Activated CD4-positive, CD25-positive, alpha-beta regulatory T cell treated with anti-CD3 and anti-CD28 coated beads, Interleukin-2, amount 50 U/mL, for 72 hours (primary cell): ENCODE measurements at places on chromosomes 5 and 9.

DNA sequence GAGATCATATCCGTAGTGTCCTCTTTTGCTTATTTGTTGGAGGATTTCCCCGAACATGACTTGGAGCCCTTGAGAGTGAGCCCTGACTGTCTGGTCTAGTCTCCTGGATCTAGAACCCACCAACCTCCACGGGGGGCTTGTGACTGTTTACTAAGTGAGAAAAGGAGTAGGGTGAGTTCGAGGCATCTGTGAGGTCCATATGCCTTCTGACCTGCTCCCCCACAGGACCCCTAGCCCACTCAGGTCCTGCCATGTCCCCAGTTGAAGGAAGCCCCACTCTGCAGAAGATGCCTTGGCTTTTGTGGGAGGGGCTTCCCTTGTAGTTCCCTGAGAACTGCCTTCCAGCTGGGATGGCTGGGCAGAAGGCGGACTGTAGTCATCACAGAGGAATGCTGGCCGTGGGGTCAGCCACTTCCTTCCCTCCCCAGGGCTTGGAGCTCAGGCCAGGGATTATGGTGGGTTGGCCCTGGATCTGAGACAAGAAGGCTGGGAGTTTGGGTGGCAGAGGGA is 7.0 kb upstream of the IRF1 start:
- no peak for DNase-seq

DNA sequence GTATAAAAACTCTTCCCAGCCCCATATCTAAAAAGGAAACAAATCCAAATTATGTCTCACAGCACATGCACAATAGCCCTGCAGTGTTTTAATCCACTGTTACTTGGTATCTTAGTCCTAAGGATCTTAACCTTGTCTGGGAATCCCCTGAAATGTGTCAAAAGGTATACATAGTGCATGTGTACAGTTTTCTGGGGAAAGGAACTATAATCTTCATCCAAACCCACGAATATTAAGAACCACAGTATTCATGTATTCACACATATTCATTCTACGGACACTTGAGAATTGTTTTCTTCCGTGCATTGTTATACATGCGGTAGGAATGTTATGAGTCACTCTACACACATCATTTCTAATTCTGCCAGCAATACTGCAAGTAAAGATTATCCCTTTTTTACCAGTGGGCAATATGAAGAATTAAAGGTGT is 47.8 kb upstream of the SNX2 start:
- DNase-seq: no peak

DNA sequence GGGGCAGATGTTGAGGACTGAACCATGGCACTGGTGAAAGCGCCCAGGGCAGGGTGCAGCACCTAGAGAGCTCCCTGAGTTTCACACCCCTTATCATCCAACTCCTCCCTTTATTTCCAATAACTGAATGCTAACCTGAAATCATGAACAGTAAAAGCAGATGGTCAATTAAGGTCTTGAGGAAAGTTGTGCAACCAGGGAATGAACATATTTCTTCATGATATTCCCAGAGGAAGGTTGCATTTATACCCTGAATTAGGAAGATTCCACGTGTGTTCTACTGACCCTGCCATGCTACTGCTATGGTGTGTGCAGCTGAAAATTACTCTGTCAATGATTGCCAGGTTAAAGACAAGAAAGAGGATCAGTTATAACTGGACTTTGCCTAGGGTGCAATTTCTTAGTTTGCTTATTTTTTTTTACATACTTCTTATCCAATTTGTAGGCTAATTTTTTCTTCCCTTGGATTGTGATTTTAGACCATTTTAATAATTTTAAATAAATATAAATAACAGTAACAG is 319.8 kb downstream of the SEMA5A start:
- no peak for DNase-seq

- DNase-seq: no peak
These were observed 4.6 kb upstream of the PHYHD1 start for GRCh38 chr9:128916204-128916603.

- no peak for DNase-seq
These were observed 58.5 kb upstream of the S1PR3 start for GRCh38 chr9:88932766-88933165.

- DNase-seq: no peak
These were observed 128.3 kb downstream of the GPBP1 start for GRCh38 chr5:57302164-57302563.

- DNase-seq: no peak
These were observed 73.0 kb downstream of the PTPDC1 start for GRCh38 chr9:94157050-94157801.

GRCh38 chr5:9782826-9783560 is 152.8 kb upstream of the TAS2R1 start:
- no peak for DNase-seq

DNA sequence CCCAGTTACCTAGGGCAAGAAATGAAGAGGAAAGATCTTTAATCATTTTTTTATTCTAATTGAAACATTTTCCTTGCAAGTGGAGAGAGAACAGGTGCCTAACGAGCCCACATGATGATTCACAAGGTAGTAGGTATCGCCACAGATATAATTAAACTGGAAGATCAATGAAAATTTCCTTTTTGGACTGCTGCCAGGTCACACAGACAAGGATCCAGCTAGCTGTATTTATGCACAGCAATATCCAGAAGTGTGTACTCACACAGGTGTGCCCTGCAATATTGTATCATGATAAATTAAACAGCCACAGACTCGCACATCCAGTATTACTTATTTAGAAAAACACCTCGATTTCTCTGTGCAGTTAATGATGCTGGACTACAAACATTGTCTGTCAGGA is 294.0 kb upstream of the SMARCA2 start:
- DNase-seq: no peak

- DNase-seq: no peak
These were observed 113.8 kb downstream of the TRIM32 start for GRCh38 chr9:116800885-116801284.

GRCh38 chr5:139745132-139745799 is 50.3 kb upstream of the PSD2 start:
- DNase-seq: no peak

GRCh38 chr5:14946815-14947620 is 75.4 kb upstream of the ANKH start:
- no peak for DNase-seq

GRCh38 chr9:76902395-76902794 is 3.5 kb downstream of the PRUNE2 start:
- DNase-seq: no peak

DNA sequence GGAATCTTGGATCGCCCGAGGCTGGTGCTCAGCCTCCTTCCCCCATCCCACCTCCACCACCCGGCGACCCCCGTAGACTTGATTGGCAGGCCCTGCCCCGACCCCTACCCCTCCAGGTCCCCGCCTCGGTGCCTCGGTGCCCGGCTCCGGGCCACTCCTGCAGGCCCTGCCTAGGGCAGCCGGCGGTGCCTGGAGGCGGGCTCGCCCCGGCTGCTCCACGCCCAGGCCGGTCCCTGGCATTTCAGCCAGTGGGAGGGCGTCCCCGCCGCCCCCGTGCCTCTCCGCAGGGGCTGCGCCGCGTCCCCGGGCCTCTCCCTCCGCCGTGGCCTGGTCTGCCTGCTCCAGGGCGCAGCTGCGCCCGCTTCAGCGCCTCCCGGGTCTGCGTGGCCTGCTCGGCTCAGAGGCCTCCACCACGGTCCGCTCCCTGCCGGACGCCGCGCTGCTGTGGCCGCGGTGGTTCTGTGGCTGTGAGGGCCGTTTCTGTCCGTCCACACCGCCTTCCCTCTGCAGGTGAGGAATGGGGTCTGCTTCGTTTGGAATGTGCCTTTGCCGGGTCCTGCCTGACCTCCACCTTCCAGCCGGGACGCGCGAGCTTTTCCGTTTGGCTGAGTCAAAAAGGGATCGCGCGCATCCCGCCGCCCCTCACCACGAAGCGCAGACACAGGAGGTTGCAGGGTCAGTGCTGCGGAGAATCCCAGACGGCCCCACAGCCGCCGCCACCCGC is 48.3 kb upstream of the IRX4 start:
- DNase-seq: no peak

DNA sequence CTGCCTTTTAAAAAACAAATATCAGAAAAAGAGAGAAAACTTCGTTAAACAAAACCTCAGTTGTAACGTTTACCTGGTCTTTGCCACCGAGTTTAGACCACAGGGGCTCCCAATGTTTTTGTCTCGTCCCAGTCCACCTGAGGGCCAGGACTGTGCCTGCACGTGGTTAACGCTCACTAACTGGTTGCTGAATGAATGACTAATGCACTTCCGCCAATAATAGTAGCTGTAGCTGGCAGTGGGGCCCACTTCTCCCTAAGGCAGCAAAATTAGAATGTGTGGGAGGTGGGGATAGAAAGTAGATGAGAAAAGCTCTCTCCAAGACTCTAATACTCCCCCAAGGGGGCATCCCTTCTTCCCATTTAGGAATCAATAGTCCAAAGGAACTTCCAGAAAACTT is 29.1 kb upstream of the MED27 start:
- DNase-seq: no peak

GRCh38 chr9:91362051-91362611 is 413 bp upstream of the AUH start:
- no peak for DNase-seq

- no peak for DNase-seq
These were observed 560 bp downstream of the SCAI start for GRCh38 chr9:125142560-125143376.

DNA sequence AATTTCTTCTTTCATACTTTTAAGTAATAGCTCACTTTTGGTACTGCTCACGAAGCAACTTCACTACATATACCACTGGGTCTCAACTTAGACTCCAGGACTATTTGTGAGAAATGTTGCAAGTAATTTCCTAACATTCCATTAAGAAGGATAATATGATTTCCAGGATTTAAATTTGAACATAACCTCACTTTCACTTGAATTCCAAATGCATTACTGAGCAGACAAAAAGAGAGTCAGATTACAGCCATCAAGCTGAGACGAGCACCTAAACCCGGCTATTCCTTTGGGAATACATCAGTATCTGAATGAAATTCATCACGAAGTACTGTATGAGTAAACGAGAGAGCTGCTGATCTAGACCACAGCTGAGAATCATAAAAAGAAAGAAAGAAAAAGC is 47.3 kb downstream of the LIFR start:
- DNase-seq: no peak

DNA sequence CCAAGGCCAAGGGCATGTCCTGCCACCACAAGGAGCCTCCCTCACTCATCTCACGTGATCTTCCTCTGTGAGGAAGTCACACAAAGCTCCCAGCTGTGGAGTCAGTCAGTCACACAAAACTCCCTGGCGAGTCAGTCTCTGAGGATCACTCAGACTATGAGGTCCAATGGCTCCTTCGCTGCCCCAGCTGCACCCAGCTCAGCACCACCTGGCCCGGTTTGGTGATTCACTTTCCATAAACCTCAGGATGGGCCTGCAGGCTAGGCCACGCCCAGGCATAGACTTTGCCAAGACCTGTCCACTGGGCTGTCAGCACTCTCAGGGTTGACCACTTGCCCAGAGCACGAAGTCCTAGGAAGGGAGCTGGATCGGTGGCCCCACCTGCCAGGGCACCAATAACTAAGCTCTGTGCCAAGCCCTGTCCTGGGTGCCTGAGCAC is 233.8 kb downstream of the HSPA4 start:
- no peak for DNase-seq

- DNase-seq: peak; percentile 89
These were observed 2.4 kb upstream of the TRIM7 start for GRCh38 chr5:181207214-181207959.

DNA sequence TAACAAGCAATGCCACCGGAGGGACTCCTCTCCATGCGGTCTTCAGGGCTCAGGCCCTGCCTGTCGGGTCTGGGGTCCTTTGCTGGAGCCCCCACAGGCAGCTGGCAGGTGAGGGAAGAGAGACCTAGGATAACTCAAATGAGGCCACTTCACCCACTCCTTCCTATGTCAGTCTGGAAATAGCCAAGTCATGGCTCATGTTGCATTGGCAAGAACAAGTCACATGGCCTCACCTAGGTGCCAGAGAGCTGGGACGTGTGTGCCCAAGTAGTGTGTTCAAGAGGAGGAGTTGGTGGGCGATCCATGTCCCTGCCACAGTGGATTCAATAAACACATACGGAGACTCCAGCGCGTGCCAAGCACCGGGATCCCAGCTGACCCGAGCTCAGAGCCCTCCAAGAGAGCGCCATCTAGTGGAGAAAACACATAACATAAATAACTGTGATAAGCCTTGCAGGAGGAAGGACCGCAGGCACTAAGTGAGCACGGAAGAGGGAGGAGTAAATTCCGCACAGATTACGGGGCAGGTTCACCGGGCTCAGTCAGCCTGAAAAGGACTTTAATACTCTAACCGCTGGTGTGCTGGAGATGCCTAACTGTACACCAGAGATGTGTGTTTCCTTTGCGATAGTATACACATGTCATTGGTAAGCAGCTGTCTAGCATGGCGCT is 580.8 kb downstream of the CCDC171 start:
- DNase-seq: no peak

- no peak for DNase-seq
These were observed 417 bp downstream of the GABBR2 start for GRCh38 chr9:98708103-98708932.

- no peak for DNase-seq
These were observed 41.4 kb upstream of the BARHL1 start for GRCh38 chr9:132541051-132541450.

- no peak for DNase-seq
These were observed 303 bp downstream of the LIFR start for GRCh38 chr5:38556088-38556598.

DNA sequence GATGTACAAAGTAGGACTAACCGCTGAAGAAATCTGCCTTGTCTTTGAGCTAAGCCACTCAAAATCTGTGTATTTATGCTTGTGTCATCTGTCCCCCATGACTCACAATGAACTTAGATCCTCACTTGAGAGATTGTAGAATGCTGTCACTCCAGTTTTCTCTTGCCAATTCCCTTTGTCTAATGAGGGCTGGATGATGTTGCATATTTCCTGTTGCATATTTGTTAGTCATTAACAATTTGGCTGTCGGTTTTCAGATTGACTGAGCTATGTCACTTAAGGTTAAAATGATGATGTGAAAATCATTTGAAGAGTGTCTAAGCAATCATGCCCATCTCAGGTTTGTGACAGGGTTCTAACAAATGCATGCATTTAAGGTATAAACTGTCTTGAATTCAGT is 481.7 kb downstream of the CDH10 start:
- no peak for DNase-seq

- DNase-seq: no peak
These were observed 48.4 kb upstream of the FAM240B start for GRCh38 chr9:38768351-38768761.

DNA sequence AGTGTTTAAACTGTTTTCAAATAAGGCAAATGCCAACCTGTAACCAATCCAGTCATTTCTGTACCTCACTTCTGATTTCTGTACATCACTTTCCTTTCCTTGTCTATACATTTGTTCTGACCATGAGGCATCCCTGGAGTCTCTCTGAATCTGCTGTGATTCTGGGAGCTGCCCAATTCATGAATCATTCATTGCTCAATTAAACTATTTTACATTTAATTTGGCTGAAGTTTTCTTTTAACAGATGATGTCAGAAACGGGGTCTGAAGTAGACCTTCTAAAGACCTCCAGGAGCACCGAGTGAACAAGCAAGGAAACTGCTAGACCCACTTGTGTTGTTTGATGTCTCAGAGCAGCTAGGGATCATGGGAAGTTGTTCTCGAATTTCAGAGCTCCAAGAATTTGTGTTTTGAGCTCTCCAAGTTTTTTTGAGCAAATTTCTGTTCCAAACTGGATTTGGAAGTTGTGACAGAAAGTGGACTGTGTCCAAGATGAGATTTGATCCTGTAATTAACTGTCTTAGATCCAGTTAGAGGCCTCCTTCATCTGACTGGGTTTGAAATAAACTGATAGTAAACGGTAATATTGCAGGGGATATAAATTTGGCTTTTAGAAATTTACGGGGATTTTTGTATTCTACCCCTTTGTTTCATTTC is 490.8 kb upstream of the ST8SIA4 start:
- no peak for DNase-seq

- DNase-seq: no peak
These were observed 657.1 kb downstream of the NR2F1-AS1 start for GRCh38 chr5:92923885-92924284.

- DNase-seq: no peak
These were observed 56.1 kb upstream of the MAST4 start for GRCh38 chr5:66540078-66540477.
